ENCODE measurements at places on chromosomes 3 and 15.

DNA sequence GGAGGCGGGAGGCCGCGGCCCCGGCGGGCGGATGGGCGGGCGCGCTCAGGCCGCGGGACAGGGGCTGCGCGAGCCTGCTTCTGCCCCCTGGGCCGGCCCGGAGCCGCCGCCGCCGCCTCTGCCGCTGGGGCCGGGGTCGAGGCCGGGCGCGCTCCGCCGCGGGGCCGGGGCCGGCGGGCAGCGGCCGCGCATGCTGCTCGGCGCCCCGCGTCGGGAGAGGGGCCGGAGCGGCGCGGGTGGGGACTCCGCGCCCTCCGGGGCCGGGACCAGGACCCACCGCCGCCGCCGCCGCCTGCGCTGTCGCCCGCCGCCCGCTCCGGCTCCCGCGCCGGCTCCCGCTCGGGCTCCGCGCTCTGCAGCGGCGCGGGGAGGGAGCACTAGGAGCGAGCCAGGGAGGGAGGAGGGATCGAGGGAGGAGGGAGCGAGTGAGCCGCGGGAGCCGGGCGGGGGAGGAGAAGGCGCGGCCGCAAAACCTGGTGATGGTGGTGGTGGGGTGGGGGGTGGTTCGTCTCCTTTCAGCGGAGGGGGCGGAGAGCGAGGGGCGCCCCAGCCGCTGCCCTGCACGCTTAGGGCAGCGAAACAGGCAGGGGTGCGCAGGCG lies at the start of gene LINGO1:
Gene LINGO1, minus strand, starts transcription at position 379 of the 600 bp plus-strand sequence. CDS start 597 bp downstream, outside the sequence.
- no peak for DNase-seq

DNA sequence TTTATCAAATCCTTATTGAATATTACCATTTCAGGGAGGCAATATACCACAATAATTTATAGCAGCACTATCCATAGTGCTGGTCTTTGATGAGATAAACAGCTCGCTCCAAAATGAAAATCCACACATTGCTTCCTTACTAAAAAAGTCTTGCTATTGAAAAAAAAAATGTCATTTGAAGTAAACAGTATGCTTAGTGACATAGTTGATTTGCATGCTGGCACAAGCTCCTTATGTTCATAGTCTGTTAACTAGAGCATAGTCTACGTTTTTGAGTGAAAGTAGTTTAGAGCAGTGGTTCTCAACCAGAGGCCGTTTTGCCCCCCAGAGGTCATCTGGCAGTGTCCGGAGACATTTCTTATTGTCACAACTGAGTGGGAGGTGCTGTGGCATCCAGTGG lies 249.4 kb upstream of the PDZRN3 start:
- DNase-seq: no peak

DNA sequence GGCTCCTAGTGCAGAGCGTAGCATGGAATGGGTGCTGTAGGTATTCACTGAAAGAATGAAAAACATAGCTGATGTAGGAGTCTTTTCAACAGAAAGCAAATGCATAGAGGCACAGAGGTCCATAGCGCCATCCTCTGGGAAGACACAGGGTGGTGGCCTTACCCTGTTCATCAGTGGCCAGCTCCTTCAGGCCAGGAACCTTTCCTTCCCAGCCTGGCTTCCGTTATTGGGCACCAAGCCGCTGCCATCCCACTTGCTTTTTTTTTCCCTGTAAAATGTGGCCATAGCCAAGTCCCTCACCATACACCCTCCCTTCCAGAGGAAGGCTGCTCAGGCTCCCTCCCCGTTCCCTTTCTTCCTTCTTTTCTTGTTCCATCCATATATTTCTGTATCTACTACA lies 118.1 kb downstream of the ZNF621 start:
- no peak for DNase-seq

DNA sequence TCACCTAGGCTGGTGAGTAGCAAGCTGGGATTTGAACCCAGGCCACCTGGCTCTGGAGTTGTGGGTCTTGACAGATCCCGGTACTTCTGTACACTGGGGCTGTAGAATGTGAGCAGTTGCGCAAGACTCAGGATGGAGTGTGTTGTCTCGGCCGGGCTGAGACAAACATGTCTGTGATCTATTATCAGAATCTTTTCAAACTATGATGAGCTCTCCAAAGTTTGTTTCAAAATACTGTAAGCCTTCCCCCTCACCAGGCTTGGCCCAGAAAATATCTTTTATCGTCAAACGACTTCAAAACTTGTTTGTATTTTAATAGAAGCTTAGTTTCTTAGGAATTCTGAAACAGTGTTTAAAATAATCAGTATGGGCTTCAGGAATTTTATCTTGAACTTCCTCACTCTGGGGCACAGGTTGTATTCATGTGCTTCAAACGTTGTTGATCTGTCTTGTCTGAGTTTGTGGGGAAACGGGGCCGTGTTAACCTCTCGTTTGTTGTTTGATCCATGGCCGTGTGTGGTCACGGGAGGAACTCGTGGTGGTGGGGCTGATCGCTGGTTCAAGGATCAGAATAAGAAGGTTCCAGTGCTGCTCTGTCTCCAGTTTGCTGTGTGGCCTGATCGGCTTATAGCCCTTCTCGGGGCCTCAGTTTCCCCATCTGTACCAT lies 40.3 kb upstream of the TFRC start:
- no peak for DNase-seq

GRCh38 chr15:53982071-53982680 lies 3.9 kb downstream of the UNC13C start:
- DNase-seq: no peak

- DNase-seq: no peak
Measured at GRCh38 chr3:60444898-60445437, 806.3 kb downstream of the FHIT start.

DNA sequence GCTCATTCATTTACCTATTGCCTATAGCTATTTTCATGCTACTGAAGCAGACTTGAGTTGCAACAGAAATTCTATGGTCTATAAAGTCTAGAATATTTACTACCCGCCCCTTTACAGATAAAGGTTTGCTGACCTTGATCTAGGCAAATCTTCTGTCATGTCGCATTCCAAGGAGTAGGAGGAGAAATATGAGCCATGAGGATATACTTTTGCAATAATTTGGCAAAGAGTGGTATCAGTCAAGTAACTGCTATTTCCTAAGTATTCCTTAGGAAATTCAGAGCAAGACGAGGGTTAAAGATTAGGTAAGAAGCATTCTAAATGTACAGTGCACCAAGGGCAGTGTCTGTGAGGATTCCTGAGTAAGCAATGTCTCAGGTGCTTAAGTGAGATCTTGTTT lies 121.0 kb upstream of the NUDT16 start:
- no peak for DNase-seq

DNA sequence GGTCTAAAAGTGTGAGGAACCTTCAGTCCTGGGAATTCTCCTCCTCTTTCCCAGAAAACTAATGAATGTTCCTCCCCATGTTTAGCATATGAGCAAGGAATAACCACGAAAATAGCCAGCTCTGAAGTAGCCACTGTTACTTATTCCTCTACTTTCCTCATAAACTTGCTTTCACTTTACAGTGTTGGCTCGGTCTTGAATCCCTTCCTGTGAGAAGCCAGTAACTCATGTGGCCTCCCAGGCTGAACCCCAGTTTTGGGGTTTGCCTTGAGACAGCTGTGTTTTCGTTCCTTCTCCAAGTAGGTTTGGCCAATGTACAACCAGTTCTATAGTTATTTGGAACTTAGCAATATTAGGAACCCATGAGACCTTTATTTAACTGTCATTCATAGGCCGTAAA lies 195.0 kb downstream of the CNTN6 start:
- no peak for DNase-seq

DNA sequence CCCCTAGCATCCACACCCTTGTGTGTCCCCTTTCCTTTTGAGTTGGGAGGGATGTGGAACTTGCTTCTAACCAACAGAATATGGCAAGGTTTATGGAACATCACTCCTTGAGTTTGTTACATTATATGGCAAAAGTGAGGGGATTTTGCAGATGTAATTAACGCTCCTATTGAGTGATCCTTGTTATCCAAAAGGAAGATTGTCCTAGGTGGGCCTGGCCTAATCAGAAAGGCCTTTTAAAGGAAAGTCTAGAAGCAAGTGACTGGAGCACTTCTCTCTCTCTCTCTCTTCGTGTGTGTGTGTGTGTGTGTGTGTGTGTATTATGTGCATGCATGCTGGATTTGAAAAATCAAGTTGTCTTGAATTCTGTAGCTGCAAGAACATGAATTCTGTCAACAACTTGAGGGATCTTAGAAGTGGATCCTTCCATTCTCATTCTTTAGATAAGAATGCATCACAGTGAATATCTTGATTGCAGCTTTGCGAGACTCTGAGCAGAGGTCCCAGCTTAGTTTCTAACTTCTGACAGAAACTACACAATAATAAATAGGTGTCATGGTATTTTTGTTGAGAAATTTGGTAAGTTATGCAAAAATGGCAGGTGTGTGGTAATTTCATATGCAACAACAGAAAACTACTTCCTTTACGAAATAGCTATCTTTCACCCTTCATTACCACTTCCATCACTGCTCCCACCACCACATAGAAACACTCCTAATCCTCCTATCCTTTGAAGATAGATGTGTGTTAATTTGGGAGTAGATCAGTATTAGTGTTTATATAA lies 360.9 kb upstream of the CBLB start:
- DNase-seq: no peak

- DNase-seq: no peak
Measured at GRCh38 chr15:38202361-38202760, 50.3 kb upstream of the SPRED1 start.

- no peak for DNase-seq
Measured at GRCh38 chr3:18900994-18901393, 247.3 kb upstream of the KCNH8 start.

DNA sequence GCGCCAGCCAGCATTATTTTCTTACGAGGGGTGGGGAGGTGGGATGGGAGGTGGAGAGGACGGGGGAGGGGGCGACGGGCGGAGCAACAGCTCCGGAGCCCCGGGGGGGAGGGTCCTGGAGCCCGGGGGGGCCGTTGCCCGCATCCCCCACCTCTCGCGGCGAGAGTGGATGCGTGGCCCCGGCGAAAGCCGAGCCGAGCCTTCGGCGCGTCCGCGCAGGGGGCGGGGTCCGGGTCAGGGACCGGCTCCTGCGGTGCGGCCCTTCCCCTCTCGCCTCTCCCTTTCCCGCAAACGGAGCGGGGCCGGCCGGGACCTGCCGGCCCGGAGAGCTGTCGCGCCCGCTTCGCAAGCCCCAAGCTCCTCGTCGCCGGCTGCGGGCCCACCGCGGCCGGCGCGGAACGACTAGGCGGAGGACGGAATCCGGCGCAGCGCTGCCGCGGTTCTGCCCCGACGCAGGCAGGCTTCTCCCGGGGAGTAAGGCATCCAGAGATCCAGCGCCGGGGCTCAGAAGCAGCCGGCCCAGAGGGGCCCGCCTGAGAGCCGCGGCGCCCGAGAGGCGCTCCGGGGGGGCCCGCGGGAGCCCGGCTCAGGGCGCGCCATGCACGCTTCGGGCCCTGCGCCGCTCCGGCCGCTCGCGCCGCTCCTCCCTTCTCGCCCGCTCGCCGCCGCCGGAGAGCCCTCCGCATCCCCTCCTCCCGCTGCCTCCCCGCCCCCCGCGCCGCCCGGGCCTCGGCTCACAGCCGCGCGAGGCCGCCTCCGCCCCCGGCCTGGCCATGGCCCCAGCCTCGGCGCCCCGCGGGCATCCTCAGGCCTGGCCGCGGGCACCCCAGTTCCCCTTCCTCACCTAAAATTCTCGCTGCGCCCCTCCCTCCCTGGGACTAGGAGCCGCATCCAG lies 459 bp upstream of the ADCY5 start:
- DNase-seq: peak; percentile 66

DNA sequence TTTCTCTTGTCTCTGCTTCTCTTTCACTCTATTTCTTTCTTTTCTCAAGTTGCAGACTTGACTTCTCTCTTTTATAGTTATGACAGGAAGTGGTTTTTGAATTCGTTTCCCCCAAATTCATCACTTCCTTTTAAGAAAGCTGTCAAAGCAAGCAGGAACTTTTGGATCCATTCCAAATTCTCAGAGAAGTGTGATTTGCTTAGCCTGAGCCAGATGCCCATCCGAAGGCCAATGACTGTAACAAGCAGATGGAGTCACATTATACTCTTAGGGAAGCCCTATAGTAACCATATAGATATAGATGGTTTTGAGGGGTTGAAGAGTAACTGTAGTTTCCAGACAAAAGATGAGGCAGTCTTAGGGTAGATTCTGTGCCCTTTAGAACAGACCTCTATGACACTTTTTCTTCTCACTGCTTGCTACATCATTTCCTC lies 592.0 kb upstream of the KCNMB2 start:
- DNase-seq: no peak

- DNase-seq: no peak
Measured at GRCh38 chr3:16820485-16820884, 64.3 kb upstream of the PLCL2 start.

GRCh38 chr3:55646121-55646520 lies 159.0 kb upstream of the WNT5A start:
- no peak for DNase-seq
